Omental fat pad (tissue), 4 donors: ENCODE measurements at places on chromosomes 13 and 19. TPM values are rescaled to one million over a fixed set of nuclear protein-coding genes. Genes with fewer than 3 reads are reported as not detected.

GRCh38 chr19:1118999-1119398 lies 15.2 kb downstream of the GPX4 start:
- no peak for DNase-seq

The ZNF93 gene
- 3.1 TPM for total RNA-seq

The MAMSTR gene
- total RNA-seq, result 1.4 TPM

GRCh38 chr13:50474088-50474662 lies 369.3 kb downstream of the DLEU7 start:
- DNase-seq, result no peak

- DNase-seq, result no peak
Measured at GRCh38 chr13:79403113-79403512, 2.9 kb downstream of the RBM26 start.

- no peak for DNase-seq
Measured at GRCh38 chr19:47742634-47743033, 2.7 kb upstream of the NOP53 start.

DNA sequence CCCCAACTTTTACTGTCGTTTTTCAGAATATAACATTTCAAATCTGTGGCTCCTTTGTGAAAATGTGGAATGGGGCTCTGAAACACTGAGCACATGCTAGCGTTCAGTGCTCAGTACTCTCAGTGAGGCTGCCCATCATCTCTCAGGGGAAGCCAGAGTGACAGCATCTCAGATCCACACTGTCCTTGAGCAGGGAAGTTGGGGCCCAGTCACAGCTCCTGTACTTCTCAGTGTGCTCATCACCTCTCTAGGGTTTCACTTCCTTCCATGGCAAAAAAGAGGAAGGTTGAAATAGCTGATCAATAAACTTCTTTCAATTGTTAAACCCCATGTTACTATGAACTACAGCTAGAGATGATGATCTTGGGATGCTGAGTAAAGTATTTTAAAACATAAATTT lies 565.9 kb upstream of the SPRY2 start:
- DNase-seq, result no peak

The DCT gene
- 1.5 TPM for total RNA-seq

The UQCR11 gene
- total RNA-seq, result 63.4 TPM

GRCh38 chr13:23865906-23866305 lies 23.3 kb downstream of the MIPEP start:
- DNase-seq, result no peak

DNA sequence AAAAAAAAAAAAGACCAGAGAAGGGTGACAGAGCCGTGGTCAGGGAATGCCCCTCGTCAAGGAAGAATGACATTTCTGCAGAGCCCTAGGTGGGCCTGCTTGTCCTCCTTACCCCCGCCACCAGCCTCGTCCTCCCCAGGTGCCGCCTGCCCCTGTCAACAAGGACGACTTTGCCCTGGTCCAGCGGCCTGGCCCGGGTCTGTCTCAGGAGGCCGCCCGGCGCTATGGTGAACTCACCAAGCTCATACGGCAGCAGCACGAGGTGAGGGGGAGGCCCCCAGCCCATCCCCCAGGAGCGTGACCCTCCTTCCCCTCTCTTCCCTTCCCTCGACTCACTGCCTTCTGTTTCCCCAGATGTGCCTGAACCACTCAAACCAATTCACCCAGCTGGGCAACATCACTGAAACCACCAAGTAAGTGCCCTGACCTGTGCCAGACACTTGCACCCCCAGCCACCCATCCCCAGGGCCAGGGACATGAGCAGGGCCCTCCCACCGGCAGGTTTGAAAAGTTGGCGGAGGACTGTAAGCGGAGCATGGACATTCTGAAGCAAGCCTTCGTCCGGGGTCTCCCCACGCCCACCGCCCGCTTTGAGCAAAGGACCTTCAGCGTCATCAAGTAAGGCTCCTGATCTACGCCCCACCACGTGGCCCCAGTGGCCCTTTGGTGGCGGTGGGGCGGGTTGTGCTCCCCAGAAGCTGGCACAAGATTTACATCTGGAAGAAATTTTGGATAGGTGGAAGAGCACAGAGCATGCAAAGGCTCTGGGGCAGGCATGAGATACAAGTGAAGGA lies 14.8 kb downstream of the PODNL1 start:
- no peak for DNase-seq

The SIAH3 gene
- total RNA-seq, result under 0.01 TPM

GRCh38 chr13:21436582-21436981 lies 22.5 kb downstream of the ZDHHC20 start:
- no peak for DNase-seq

The ZNF547 gene
- 1.9 TPM for total RNA-seq

The SPTBN4 gene
- total RNA-seq, result 3.2 TPM

- no peak for DNase-seq
Measured at GRCh38 chr13:34223984-34224383, 406.0 kb downstream of the RFC3 start.

The ARHGAP45 gene
- 97.6 TPM for total RNA-seq

- no peak for DNase-seq
Measured at GRCh38 chr19:14471436-14472187, 3.5 kb downstream of the PTGER1 start.

DNA sequence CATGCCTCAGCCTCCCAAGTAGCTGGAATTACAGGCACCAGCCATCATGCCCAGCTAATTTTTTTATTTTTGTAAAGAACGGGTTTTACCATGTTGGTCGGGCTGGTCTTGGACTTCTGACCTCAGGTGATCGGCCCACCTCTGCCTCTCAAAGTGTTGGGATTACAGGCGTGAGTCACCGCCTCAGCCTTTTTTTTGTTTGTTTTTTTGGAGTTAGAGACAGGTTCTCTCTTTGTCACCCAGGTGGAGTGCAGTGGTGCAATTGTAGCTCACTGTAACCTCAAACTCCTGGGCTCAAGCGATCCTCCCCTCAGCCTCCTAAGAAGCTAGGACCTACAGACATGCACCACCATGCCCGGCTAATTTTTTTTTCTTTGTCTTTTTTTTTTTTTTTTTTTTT lies 15.6 kb upstream of the NOTCH3 start:
- DNase-seq, result no peak

DNA sequence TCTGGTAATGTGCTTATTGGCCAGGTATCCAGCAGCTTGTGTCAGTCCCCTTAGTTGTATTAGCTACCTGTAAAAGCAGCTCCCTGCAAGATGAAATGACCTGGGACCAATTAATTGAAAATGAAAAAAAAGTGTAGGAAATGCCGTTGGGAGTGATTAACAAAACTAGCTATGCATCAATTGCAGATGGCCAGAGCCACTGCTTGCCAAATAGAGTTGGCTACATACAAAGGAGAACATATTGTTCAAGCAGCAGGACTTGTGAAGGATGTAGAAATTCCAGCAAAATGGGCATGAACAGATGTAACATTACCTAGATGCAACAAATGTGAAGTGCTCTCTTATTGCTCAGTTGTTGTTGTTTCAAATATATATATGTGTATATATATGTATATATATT lies 300.5 kb downstream of the PCDH17 start:
- no peak for DNase-seq

DNA sequence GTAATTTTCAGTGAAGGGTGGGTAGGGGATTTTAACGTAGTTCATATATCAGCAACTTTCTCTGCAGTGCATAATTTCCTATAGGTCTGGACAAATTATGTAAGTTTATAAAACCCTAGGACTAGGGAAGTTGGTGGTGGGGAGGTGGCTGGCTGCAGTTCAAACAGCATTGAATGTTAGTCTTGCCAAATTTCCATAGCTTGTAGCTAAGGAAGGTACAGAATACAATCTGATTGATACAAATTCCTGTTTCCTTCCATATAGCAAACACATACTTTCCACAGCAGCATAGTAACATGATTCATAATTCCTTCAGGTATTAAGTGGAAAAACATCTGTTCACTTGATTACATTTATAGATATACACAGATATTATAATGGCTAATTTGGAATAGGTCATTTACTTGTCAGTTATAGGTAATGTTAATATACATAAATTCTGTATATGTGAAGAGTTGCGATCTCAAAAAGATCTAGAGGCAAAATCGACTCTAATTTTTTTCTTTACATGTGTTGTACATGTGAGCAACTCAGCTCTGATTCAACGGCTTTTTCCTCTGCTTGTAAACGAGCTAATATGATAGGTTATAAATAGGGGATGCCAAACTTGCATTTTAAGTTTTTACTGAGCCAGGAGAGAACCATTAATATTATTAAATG lies 233.4 kb upstream of the CSNK1A1L start:
- DNase-seq, result no peak

The HPN gene
- total RNA-seq, result 0.95 TPM

The POU2F2 gene
- total RNA-seq, result 0.56 TPM

DNA sequence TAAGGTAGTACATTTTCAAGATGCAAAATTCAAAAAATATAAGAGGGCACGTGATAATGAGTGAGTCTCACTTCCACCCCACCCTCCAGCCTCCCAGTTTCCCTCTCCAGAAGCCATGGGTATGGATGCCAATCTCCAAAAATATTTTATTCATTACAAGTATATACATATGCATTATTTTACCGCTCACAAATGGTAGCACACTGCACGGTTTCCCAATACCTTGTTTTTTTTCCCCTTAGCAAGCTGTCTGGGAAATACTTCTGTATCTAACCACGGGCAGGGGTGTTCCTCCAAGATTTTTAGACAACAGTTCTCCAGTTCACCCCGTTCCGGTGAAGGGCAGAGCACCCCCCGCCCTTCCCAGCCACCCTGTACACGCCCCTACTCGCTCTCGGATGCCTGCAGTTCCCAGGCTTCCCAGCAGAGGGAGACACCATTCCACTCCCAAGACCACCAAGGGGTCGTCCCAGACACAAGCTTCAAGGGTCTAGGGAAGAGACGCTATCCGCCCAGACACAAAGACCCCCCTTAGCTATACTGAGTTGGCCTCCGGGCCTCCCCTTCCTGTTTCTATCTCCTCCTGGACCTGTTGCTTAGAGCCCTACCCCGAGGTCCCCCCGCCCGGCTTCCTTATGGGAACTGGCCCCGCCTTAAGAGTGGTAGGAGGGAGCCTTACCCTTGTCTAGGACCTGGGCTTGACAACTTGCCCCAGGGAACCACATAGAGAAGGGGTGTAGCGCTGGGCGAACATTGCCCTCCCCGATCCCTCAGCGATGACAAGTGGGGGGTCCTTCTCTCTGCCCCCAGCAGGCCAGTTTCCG lies 1.1 kb upstream of the FXYD3 start:
- peak; percentile 83 for DNase-seq

DNA sequence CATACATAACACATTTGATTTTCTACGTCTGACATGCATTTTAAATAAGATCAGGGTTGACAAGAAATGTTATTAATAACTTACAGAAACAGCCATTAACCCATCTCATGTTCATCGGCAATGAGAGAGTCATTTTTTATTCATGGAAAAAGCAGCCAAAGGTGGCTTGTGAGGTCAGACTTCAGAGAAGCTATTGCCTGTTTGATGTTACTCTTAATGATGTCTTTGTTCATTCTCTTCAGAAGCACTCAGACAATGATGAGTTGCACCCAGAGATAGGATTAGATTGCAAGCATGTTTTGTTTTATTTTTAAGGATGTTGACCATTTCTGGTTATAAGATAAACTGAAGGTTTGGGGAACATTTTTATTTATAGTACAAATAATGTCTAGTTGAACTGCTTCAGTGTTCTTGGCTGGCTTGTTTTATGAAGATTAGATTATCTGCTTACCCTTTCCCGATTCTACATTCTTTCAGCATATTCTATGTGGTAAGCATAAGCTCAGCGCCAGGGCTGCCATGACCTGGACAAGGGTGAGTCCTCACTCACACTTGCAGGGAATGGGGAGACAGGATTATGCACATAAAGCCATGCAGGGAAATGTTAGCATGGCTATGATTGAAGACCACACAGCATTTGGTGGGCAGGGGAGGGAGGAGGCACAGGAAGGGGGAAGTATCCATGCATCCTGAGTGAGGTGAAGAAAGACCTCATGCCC lies 288.1 kb downstream of the MTUS2 start:
- no peak for DNase-seq

GRCh38 chr13:98721825-98722510 lies 30.5 kb downstream of the SLC15A1 start:
- DNase-seq, result no peak

The SPART gene
- 74.2 TPM for total RNA-seq

The TMPRSS9 gene
- total RNA-seq, result not detected

The CERS1 gene
- total RNA-seq, result not detected

The SIGLEC8 gene
- total RNA-seq, result not detected
